ENCODE measurements at places on chromosomes 11 and 22.
A peak's percentile ranks its signal among the peaks of the same experiment; 100 is the strongest.

DNA sequence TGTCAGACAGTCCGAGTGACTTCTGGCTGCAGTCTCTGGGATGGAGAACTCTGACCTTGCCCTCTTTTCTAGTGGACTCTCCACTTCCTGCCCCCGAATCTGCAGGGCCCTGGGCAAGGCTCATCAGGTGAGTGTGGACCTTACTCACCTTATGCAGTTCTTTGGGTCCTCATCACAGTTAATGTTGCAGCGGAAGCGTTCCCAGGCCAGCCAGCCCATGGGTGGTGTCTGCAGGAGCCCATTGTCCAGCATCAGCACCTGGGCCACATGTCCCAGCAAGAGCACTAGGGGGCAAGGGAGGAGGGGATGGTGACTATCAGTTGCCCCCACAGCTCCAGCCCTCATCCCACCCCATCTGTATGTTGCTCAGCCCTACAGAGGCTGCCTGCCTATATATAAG is 2.3 kb downstream of the NAGA start:
- DNase-seq, result no peak

GRCh38 chr11:5737670-5738392 is 1.6 kb downstream of the OR56B1 start:
- no peak for DNase-seq

GRCh38 chr11:32615422-32615821 is 31.8 kb downstream of the EIF3M start:
- no peak for DNase-seq

- no peak for DNase-seq
Measured at GRCh38 chr22:25134451-25134850, 65.2 kb upstream of the CRYBB3 start.

DNA sequence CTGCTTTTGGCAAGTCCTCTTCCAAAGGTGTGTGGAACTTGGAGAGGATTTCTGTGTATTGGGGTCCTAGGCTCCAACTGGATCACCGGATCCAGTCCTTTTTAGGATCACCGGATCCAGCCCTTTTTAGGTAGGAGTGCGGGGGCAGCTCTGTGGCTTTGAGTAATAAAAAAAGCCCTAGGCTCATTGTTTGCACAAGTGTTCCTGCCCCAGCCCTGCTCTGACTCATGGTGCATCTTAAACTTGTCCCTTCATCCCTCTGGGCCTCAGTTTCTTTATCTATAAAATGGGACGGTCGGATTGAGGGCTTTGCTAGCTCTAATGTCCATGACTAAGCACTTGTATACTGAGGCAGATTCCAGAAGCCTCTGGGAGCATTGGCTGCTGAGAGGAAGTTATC is 22.7 kb upstream of the CD44 start:
- DNase-seq, result peak; percentile 23

- DNase-seq, result no peak
Measured at GRCh38 chr11:77072851-77073327, 6.1 kb downstream of the CAPN5 start.

DNA sequence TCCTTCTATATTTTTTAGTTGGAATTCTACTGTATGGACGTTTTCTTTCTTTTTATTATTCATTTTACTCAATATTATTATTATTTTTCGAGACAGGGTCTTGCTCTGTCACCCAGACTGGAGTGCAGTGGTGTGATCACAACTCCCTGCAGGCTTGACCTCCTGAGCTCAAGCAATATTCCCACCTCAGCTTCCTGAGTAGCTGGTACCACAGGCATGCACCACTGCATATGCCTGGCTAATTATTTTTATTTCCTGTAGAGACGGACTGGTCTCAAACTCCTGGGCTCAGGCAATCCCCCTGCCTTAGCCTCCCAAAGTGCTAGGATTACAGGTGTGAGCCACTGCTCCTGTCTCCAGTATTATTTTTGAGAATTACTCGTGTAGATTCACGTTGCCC is 34.0 kb upstream of the CCDC134 start:
- DNase-seq, result no peak

- no peak for DNase-seq
Measured at GRCh38 chr22:49202226-49202625, 625.4 kb downstream of the BRD1 start.

GRCh38 chr11:130068546-130068985 is 1.1 kb upstream of the APLP2 start:
- no peak for DNase-seq

GRCh38 chr11:75793966-75794365 is 21.0 kb upstream of the UVRAG start:
- no peak for DNase-seq

DNA sequence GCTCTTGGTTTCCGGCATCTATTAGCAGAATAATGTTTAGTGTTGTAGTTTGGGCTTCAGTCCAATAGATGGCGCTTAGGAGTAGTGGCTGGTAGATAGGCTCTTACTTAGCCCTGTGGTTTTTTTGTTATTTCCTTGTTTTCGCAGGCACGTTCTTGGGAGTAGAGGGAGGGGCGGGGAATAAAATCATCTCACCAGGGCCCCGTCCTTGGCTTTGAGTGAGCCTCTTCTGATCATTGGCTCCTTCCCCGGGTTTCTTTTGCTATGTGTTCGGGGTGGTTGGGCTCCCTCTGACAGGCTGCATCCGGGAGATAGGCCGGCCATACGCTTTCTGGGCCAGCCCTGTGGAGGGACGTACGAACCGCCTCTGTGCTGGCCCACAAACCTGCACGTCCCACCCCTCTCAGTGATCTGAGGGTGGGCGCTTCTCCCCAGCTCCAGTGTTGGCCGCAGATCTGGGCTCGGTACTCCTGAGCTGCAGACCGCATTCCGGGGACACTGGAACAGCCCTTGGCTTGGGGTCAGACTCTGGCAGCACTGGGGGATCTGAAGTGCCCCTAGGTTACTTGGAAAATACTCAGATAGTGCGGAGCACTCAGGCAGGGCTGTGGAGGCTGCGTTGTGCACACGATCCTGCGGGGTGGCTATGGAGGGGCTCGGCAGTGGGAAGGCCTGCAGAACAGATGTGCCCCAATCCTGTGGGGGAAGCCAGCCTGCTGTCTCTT is 217.0 kb downstream of the DYNC2H1 start:
- DNase-seq, result peak; percentile 86

GRCh38 chr11:63837027-63837688 is 1.8 kb upstream of the MARK2 start:
- peak; percentile 77 for DNase-seq

- no peak for DNase-seq
Measured at GRCh38 chr22:27372969-27373670, 428.4 kb downstream of the MN1 start.
